NCI-H1436 treated with DMSO at 0.1 percent for 48 hours (cell line): ENCODE measurements at places on chromosomes 7 and 10.

GRCh38 chr7:92635538-92635937 is 45.3 kb upstream of the FAM133B start:
- no peak for DNase-seq

- DNase-seq = no peak
Observed at GRCh38 chr7:1959305-1959704, 273.4 kb downstream of the MAD1L1 start.

GRCh38 chr7:120838281-120838682 is 19.7 kb downstream of the TSPAN12 start:
- DNase-seq = no peak

DNA sequence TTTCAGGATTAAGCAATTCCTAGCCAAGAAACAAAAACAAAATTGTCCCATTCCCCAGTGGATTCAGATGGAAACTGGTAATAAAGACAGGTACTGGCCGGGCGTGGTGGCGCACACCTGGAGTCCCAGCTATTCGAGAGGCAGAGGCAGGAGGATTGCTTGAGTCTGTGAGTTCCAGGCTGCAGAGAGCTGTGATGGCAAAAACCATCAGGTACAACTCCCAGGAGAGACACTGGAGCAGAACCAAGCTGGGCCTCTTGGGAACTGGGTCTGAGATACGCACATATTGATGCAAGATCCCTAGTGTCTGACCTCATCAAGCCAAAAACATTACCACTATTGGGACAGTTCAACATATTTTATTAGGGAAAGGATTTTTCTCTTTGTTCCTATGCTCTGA is 84.0 kb upstream of the ANLN start:
- DNase-seq = no peak

DNA sequence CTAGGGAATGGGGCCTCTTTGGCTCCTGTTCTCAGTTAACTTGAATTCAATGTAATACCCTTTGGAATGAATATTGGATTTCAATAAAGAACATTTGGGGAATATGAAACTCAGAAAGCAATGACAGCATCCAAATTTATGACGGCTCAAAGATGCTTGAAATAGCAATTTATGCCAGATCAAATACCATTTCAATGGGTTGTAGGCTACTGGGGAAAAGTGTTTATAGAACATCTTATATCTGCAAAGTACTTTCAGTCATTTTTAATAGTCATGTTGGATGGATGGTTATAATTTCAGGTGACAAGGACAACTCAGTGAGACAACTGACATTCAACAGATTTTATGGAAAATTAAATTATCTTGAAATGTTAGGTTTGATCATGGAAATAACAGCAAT is 772.7 kb downstream of the PHTF2 start:
- DNase-seq = no peak

DNA sequence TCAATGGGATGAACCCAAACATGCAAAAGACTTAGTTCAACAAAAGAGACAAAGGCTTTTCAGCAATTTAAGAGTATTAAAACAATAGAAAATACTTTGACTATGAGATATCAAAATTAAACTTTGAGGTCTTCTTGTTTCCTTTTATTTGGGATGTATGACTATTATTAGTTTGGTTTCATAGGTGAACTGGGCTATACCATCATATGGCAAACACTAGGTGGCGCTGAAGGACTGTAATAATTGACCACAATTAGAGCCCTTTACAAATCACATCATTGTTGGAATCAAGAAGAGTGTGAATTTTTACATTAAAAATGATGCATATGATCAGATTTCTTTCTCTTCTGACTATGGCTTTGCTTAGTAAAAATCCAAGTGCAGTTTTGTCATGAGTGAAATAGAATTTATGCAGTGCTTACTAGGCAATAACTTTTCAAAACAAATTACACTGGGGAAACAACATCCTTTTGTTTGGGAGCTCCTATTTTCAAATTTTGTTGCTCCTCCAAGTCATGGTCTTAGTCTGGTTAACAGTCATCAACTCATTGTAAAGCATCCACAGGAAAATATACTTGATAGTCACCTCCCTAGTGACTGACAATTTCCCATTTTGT is 14.7 kb upstream of the NXPH1 start:
- no peak for DNase-seq

- no peak for DNase-seq
Observed at GRCh38 chr7:20035279-20035875, 181.8 kb downstream of the MACC1 start.

DNA sequence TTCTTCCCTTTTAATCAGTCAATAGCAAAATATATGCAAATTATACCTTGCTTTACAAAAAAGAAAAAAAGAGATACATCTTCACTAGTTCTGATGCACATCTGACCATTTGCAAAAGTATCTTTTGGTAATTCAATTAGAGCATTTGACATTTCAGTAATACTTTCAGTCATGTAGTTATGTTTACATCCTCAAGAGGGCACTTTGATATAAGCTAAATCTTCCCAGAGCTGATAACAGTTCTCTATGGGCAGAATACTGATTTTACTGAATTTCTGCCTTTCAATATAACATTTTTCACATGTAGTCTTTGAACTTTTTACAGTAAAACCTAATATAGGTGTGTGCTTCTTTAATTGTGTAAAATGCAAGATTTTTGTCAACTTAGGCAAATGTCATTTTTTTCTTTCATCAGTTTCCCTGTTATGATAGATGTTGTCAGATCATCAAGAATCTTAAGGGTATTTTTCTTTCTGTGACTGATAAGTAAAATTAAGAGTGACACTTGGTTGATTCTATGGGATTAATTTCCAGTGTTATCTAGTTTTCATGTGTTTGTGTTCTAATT is 703.5 kb upstream of the SEMA3D start:
- no peak for DNase-seq

DNA sequence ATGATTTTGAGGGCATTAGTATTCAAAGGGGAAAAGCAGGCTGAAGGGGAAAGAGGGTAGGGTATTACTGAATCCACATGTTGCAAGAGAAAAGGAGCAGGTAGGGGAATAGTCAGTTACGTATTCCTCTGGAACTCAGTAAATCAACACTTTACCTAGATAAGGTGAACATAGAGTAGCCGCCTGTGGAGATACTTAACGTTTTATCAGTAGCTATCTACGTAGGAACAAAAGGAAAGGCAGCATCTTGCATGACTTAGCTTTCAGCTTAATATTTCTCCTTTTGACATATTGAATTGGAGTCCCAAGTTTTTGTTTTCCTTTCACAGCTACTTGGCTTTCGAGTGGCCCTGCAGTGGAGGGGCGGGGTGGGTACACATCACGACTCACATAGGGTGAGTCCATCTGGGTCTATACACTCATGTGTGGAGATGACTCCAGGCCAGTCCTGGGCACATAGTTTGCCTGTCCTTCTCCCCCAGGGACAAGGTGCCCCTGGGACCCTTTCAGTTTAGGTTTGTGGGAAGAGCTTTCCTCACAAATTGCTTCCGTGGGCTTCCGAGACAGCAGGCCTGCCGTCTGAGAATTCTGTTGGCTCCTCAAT is 48.1 kb downstream of the CCNY start:
- no peak for DNase-seq

DNA sequence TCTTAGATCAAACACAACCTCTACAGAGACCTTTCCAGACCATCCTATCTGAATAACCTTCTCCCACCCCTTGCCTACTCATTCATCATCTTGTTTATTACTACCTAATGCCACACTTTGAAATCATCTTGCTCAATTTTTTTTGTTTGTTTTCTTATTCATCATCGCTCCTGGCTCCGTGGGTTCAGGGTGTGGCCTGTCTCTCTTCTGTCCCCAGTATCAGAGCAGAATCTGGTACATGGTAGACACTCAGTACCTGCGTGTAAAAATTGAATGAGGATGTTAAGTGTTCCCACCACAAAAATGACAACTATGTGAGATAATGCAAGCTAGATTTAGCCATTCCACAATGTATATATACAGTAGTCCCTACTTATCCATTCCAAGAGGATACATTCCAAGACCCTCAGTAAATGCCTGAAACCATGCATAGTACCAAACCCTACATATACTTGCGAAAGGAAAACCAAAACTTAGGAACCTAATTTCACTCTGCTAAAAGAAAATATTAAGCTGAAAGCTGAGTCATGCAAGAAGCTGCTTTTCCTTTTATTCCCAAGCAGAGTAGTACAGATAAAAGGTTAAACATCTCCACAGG is 72.1 kb upstream of the SEC61G start:
- no peak for DNase-seq

DNA sequence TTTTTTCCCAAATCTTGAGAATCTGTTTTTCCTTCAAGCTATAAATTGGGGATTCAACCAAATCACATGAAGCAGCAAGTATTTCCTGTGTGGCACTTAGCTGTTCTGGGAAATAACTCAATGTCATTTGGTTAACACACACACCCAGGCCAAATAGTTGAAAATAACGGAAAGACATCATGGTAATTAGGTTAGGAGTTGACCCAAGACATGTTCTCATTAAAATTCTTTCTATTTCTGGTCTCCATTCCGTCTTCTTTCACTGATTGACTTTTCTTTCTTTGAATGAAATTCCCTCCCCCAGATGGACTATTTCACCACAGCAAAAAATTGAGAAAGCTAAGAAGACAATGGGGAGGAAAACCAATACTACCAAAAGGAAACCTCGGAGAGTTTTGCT is 30.5 kb downstream of the NRP1 start:
- no peak for DNase-seq

GRCh38 chr7:157860406-157860805 is 523.6 kb downstream of the DNAJB6 start:
- no peak for DNase-seq

- DNase-seq = no peak
Observed at GRCh38 chr10:43882711-43883110, 234.0 kb upstream of the ZNF32 start.

- DNase-seq = no peak
Observed at GRCh38 chr10:118035354-118036005, 11.3 kb downstream of the RAB11FIP2 start.

GRCh38 chr10:110978204-110978603 is 58.8 kb downstream of the SHOC2 start:
- DNase-seq = no peak

DNA sequence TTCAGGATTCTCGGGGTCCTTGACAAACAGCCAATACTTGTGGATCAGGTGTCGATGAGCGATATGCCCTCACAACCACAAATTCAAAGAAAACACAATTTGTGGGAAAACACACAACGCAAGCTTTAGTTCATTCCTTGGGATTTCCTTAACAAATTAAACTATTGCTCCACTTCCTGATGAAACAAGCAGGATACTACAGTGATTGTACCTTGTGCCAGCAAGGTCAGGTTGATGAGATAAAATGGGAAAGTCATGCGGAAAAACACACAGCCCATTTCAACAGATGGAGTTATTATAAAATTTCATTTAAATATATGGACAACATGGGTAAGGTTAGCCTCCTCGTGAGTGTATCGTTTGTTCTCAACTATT is 8.8 kb upstream of the RHOBTB1 start:
- no peak for DNase-seq

DNA sequence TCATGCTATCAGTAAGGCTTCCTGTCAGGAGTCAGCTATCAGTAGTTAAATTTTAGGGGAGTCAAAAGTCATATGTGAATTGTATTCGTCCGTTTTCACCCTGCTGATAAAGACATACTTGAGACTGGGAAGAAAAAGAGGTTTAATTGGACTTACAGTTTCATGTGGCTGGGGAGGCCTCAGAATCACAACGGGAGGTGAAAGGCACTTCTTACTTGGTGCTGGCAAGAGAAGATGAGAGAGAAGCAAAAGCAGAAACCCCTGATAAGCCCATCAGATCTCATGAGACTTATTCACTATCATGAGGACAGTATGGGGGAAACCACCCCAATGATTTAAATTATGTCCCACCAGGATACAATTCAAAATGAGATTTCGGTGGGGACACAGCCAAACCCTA is 47.1 kb downstream of the KLF6 start:
- no peak for DNase-seq
